ENCODE measurements at places on chromosomes 3 and 15. TPM values are rescaled to one million over a fixed set of nuclear protein-coding genes. Genes with fewer than 3 reads are reported as not detected.

DNA sequence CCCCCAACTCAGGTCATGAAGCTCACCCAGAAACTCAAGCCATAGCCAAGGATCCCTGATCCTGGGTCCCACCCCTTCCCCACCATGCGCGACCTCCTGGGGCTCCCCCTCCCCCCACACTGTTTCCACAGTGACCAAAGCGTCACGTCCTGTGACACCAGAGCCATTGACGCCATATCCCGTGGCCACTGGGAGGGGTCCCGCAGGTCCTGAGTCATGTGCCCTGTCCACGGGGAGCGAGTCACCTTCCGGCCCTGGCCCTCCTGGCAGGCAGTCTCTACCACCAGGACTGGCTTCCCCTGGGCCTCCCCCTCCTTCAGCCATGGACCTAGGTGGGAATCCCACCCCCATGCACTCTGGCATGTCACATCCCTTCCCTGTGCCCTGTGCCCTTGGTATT, 15.6 kb downstream of the SEMA3F start:
- no peak for DNase-seq
- H3K36me3 ChIP-seq: no peaks in the 10 kb centered on the region
- H3K27ac ChIP-seq: no peak overlapping the region

DNA sequence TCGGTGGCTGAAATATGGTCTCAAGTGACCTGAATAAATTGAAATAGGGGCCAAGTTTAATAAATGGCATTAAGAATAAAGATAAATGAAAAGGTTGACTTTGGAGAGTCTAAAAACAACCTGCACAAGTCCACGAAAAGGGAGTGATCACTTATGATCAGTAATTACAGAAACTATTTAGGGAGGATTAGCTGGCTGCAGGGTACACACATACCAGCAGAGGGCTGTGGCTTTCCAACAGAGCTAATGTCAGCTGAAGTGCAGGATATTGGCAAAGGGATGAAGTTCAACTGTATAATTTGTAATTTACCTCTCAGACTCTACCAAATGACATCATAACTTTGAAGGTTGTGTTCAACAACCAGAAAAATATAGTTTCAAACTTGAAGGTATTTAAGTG, 86.8 kb downstream of the SYNPR start:
- H3K36me3 ChIP-seq: no peaks in the 10 kb centered on the region
- H3K27ac ChIP-seq: no peak overlapping the region
- H3K27me3 ChIP-seq: no peaks in the 10 kb centered on the region

MAP1A gene
- 2.0 TPM for total RNA-seq

DNA sequence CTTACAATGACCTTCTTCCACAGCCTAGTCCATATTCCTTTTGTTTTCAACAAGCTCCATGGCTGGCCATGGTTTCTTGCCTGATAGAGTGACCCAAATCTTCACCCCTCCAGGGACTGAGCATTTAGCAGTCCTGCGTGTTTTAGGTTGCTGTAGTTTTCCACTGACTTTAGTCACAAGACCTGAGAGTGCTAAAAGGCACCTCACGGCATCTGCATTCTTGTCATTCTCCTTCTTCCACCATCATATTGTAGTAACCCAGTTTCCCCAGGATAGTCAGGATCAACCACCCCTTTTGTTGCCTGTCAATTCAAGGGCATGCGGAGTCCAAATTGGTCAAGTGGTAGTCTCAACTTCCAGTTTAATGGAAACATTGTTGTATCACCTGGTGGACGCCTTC, 20.8 kb downstream of the HTR3C start:
- no peaks in the 10 kb centered on the region for H3K36me3 ChIP-seq
- DNase-seq: no peak
- H3K27ac ChIP-seq: no peak overlapping the region
- no peak overlapping the region for H3K4me3 ChIP-seq
- H3K27me3 ChIP-seq: peaks cover 4% of the 10 kb centered on the region

NUP210 gene
- 169 TPM for total RNA-seq

FRMD5 gene
- total RNA-seq: 0.09 TPM

DNA sequence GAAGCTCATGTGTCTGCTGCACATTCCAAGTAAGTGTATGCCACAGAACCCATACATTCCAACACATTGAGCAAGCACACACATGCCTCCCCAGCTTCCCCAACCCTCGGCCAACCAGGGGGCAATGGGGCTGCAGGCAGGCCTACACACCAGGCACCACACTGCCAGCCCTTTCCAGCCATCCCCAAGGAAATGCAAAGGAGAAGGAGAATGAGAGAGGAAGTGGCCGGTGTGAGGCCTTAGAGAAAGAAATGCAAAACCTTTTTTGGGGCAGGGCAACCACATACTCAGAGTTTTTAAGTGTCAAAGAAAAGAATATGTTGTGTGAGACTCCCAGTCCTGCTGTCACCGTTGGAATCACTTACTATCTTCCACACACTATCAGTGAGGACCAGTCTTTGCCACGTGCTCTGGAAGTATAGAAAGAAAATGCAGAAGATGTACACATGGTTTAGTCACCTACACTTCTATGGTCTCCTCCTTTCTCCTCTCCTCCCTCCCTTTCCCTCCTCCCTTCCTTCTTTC, 11.1 kb downstream of the IGF2BP2 start:
- no peaks in the 10 kb centered on the region for H3K4me1 ChIP-seq
- DNase-seq: peak; percentile 35
- no peak overlapping the region for H3K4me3 ChIP-seq
- no peaks in the 10 kb centered on the region for H3K36me3 ChIP-seq
- H3K27me3 ChIP-seq: peaks cover 48% of the 10 kb centered on the region

DNA sequence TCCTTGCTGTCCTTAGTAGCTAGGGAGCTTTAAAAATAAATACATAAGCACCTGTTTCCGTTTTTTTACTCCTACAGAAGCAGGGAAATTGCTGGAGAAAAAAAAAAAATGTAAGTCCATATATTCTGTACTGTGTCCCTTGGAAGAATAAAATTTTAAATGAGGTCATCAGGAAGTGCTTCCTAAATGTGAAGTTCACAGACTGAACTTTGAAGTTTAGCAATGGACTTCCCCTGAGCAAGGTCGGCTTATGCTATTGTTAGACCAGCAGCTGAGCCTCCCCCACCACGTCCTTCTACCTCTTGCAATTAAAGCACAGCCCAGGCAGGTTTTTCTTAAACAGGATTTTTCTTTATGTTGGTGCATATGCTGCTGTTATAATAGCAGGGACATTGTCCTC, 26.3 kb downstream of the LIPC start:
- no peaks in the 10 kb centered on the region for H3K27me3 ChIP-seq
- H3K4me1 ChIP-seq: peaks cover 84% of the 10 kb centered on the region
- H3K36me3 ChIP-seq: peaks cover 10% of the 10 kb centered on the region
- H3K27ac ChIP-seq: peak overlapping the region; percentile 84
- no peak for DNase-seq

ADAMTS7 gene
- total RNA-seq: 1.3 TPM

PLA2G4E gene
- total RNA-seq: not detected

- H3K27me3 ChIP-seq: no peaks in the 10 kb centered on the region
- H3K36me3 ChIP-seq: no peaks in the 10 kb centered on the region
- no peak for DNase-seq
- H3K27ac ChIP-seq: no peak overlapping the region
- no peak overlapping the region for H3K4me3 ChIP-seq
- H3K4me1 ChIP-seq: no peaks in the 10 kb centered on the region
Measured at GRCh38 chr3:34570916-34571705, 772.7 kb downstream of the PDCD6IP start.

DNA sequence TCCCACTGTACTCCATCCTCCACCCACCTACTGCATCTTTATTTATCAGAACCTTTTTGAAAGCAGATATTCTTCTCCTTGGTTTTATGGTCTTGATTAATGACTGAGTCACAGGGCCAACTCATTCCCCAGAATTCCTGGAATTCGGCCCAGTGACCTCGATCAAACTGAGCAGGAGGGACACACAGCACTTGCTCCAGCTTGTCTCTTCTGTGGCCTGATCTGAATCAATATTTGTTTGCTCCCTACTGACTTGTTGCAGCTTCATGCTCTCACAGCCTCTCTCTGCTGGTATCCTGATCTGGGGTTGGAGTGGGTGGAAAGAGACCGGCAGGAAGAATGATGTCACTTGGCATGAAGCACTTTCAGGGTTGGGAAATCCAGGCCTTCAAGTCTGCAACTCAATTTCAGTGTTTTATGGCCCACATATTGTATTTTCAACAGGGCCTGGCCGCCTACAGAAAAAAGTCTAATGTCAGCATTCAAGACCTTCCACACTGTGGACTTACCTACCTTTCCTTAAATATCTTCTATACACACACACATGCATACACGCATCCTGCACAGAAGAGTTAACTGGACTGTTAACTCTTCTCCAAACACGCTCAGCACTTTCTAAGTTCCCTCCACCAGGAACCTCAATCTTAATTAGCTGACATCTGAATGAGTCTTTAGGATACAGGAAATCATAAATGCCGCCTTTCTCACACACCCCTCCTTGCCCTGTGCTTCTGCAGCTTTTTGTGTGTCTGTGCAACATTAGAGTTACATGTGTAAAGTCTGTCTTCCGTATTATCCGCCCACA, 4.6 kb downstream of the ANXA2 start:
- peaks cover 76% of the 10 kb centered on the region for H3K4me1 ChIP-seq
- peak overlapping the region; percentile 85 for H3K27ac ChIP-seq
- DNase-seq: no peak
- H3K27me3 ChIP-seq: no peaks in the 10 kb centered on the region
- peak overlapping the region; percentile 39 for H3K4me3 ChIP-seq

GRCh38 chr15:92733090-92733933, 77.7 kb upstream of the FAM174B start:
- DNase-seq: no peak
- peaks cover 3% of the 10 kb centered on the region for H3K4me1 ChIP-seq
- H3K36me3 ChIP-seq: no peaks in the 10 kb centered on the region
- H3K27me3 ChIP-seq: peaks cover 24% of the 10 kb centered on the region
- no peak overlapping the region for H3K27ac ChIP-seq
- peak overlapping the region; percentile 83 for H3K4me3 ChIP-seq

DNA sequence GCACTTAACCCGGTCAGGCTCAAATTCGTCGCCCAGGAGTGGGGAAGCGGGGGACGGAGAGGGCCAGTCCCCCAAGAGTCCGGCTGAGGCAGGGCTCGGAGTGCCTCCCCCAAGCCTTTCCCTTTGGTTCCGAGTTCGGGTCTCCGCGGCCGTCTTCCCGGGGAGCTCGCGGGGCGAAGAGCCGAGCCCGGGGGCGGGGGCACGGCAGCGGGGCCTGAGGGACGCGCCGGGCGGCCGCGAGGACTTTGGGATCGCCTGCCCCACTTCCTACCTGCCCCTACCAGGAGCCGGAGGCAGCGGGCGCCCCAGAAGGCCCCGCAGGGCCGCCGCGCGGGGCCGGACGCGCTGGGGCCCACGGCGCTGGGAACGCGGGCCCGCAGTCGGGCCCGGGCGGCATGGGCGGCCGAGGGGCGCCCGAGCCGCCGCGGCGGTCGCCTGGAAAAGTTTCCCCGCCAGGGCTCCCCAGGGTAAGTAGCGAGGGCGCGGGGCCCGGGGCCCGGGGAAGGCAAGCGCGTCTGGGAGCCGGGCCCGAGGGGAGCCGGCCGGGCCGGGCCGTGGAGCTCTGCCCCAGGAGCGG, 2.8 kb downstream of the FURIN start:
- peak overlapping the region; percentile 96 for H3K27ac ChIP-seq
- H3K36me3 ChIP-seq: peaks cover 51% of the 10 kb centered on the region
- peak overlapping the region; percentile 96 for H3K4me3 ChIP-seq
- H3K27me3 ChIP-seq: no peaks in the 10 kb centered on the region
- peak; percentile 83 for DNase-seq
- H3K4me1 ChIP-seq: peaks cover 55% of the 10 kb centered on the region

DNA sequence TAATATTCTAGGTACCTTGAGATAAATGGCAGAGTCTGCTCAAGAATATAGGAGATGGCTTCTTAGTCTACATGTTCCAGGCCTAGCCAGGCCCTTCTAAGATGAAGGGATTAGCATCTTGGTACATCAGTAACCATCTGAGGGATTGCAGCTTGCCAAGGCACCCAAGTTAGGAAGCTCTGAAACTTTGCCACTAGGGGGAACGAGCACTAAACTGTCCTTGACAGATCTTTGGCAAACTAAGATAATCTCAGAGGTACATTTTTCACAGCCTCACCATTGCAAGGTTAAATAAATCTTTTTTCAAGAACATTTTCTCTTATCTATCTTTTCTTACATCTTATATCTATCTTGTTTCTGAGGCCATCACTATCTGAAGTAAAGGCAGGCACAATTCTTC, 351.2 kb downstream of the RAP2B start:
- H3K27ac ChIP-seq: no peak overlapping the region
- DNase-seq: no peak
- H3K4me1 ChIP-seq: no peaks in the 10 kb centered on the region

TRIM71 gene
- total RNA-seq: 0.05 TPM

DNA sequence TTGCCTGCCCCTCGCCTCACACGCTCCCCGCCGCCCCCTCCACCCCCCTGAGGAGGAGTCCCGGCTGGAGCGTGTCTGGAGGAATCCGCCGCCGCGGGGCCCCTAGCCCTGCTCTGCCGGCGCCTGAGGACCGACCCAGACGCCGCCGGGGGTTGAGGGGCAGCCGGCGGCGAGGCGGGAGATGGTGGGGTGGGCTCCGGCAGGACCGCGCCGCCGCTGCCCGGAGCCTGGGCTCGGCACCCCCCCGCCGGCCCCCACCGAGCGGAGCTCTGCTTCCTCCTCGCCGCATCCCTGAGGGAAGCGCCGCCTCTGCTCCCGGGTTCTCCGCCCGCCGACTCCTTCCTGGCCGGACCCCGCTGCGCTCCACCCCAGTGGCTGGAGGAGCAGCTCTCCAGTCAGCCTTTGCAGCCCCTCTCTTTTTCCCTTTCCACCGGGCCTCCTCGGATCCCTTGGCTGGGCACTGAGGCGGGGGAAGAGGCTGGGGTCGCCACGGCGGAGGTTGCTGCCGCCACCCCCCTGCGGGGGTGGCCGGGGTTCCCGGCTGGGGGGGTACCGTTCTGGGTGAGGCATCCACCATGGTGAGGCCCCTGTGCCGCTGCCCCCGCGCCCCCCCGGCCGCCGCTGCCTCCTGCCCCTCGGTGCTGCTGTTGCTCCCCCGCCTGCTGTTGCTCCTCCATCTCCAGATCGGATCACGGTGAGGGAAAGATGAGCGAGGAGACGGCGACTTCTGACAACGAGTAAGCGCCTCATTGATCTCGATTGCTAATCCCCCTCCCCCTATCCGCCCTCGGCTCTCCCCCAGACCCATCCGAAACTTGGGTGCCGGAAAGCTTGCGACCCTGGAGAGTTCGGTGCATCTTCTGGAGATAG, at the start of gene SPRED1:
TSS of gene SPRED1 (plus strand) at position 356 of the 870 bp plus-strand sequence. CDS start at position 706, 350 bp downstream.
- peaks cover 3% of the 10 kb centered on the region for H3K36me3 ChIP-seq
- peak within 1 kb of the TSS; percentile 87 for H3K4me3 ChIP-seq
- peak within 1 kb of the TSS; percentile 18 for H3K27ac ChIP-seq
- peaks cover 62% of the 10 kb centered on the region for H3K27me3 ChIP-seq
- H3K4me1 ChIP-seq: peaks cover 20% of the 10 kb centered on the region
- DNase-seq: peak; percentile 63

PYGO1 gene
- total RNA-seq: not detected

C15orf62 gene
- 0.51 TPM for total RNA-seq

CSTA gene
- not detected for total RNA-seq
